ENCODE measurements at places on chromosomes 13 and 19. TPM values are rescaled to one million over a fixed set of nuclear protein-coding genes. Genes with fewer than 3 reads are reported as not detected.

Gene KCNC3
- 0.34 TPM for total RNA-seq

Gene ZSCAN5B
- not detected for total RNA-seq

Gene INAFM1
- total RNA-seq, result 1.6 TPM

Gene RASGRP4
- total RNA-seq, result 11.9 TPM

Gene SIGLEC9
- 7.3 TPM for total RNA-seq

Gene PTH2
- total RNA-seq, result not detected

Gene ZNF175
- 7.6 TPM for total RNA-seq

Gene ADPRHL1
- total RNA-seq, result 3.5 TPM

Gene FXYD7
- total RNA-seq, result 1.1 TPM

Gene COL4A2
- 655 TPM for total RNA-seq

Gene ZNF66
- total RNA-seq, result 5.2 TPM

Gene NACC1
- total RNA-seq, result 10.9 TPM

Gene DENND1C
- 2.4 TPM for total RNA-seq

Gene KBTBD6
- 3.6 TPM for total RNA-seq

Gene SOX21
- total RNA-seq, result not detected

Gene CATSPERD
- not detected for total RNA-seq

Gene LMTK3
- total RNA-seq, result not detected

Gene ADGRE2
- 2.8 TPM for total RNA-seq

Gene ZNF441
- 11.3 TPM for total RNA-seq

Gene PSPN
- 0.68 TPM for total RNA-seq

Gene CILP2
- 0.38 TPM for total RNA-seq
